ENCODE measurements at places on chromosomes 6 and 20. TPM values are rescaled to one million over a fixed set of nuclear protein-coding genes. Genes with fewer than 3 reads are reported as not detected.

- H3K4me3 ChIP-seq, result no peak overlapping the region
- H3K4me1 ChIP-seq, result peaks cover 3% of the 10 kb centered on the region
- no peaks in the 10 kb centered on the region for H3K27me3 ChIP-seq
- peak; percentile 61 for DNase-seq
- H3K36me3 ChIP-seq, result peaks cover 94% of the 10 kb centered on the region
- H3K27ac ChIP-seq, result peak overlapping the region; percentile 92
Observed at GRCh38 chr20:62907384-62908317, 18.7 kb downstream of the DIDO1 start.

GRCh38 chr6:42030585-42031506, 19.5 kb upstream of the TAF8 start:
- no peaks in the 10 kb centered on the region for H3K36me3 ChIP-seq
- H3K4me3 ChIP-seq, result no peak overlapping the region
- H3K27me3 ChIP-seq, result peaks cover 5% of the 10 kb centered on the region
- DNase-seq, result peak; percentile 24
- peaks cover 12% of the 10 kb centered on the region for H3K4me1 ChIP-seq
- H3K27ac ChIP-seq, result no peak overlapping the region

- 0 out of 2 replicates have a peak, but pooled peaks cover 7% of the 10 kb centered on the region for H3K4me1 ChIP-seq
- no peak overlapping the region for H3K4me3 ChIP-seq
Observed at GRCh38 chr20:14526891-14527290, 189.5 kb upstream of the FLRT3 start.

GRCh38 chr6:162963861-162964260, 236.1 kb downstream of the PACRG start:
- no peaks in the 10 kb centered on the region for H3K4me1 ChIP-seq
- H3K36me3 ChIP-seq, result peaks cover 9% of the 10 kb centered on the region
- no peak overlapping the region for H3K4me3 ChIP-seq
- no peak overlapping the region for H3K27ac ChIP-seq
- H3K27me3 ChIP-seq, result no peaks in the 10 kb centered on the region

- peaks cover 22% of the 10 kb centered on the region for H3K4me1 ChIP-seq
- peaks cover 3% of the 10 kb centered on the region for H3K27me3 ChIP-seq
Observed at GRCh38 chr6:32198866-32199265, 6.4 kb upstream of the GPSM3 start.

GRCh38 chr20:10662661-10663458, 10.9 kb downstream of the JAG1 start:
- H3K4me1 ChIP-seq, result peaks cover 97% of the 10 kb centered on the region
- peaks cover 66% of the 10 kb centered on the region for H3K36me3 ChIP-seq
- no peaks in the 10 kb centered on the region for H3K27me3 ChIP-seq
- peak overlapping the region; percentile 98 for H3K27ac ChIP-seq
- no peak for DNase-seq

DNA sequence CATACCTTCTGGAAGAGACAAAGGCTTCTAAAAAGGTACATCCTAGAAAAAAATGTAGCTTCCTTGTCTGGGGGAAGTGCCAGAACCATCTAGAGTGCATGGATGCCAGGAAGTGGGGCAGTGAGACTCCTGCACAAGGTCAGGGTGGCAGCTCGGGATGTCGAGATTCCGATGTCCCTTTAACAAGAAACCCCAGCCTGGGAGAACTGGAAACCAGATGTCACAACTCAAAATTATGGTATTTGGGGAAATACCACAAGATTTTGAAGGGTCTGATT, 168.4 kb downstream of the ZDHHC14 start:
- no peak for DNase-seq
- H3K27me3 ChIP-seq, result no peaks in the 10 kb centered on the region
- peaks cover 65% of the 10 kb centered on the region for H3K4me1 ChIP-seq
- H3K36me3 ChIP-seq, result peaks cover 24% of the 10 kb centered on the region

- no peaks in the 10 kb centered on the region for H3K27me3 ChIP-seq
- H3K4me3 ChIP-seq, result no peak overlapping the region
- H3K36me3 ChIP-seq, result peaks cover 2% of the 10 kb centered on the region
- no peak for DNase-seq
Observed at GRCh38 chr6:168650671-168651111, 209.7 kb downstream of the SMOC2 start.

DNA sequence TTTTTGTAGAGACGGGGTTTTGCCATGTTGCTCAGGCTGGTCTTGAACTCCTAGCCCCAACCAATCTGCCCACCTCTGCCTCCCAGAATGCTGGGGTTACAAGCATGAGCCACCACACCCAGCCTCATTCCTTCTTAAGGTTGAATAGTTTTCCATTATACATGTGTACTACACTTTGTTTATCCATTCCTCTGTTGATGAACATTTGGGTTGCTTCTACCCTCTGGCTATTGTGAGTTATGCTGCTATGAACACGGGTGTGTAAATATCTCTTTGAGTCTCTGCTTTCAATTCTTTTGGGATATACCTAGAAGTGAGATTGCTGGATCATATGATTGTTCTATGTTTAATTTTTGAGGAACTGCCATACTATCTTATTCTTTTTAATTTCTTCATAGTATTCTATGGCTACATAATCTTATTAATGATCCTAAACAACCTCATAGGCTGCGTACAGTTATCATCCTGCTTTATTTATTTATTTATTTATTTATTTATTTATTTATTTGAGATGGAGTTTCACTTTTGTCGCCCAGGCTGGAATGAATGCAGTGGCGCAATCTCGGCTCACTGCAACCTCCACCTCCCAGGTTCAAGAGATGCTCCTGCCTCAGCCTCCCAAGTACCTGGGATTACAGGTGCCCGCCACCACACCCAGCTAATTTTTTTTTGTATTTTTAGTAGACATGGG, 49.2 kb upstream of the TLDC2 start:
- no peak overlapping the region for H3K27ac ChIP-seq
- H3K36me3 ChIP-seq, result peaks cover 24% of the 10 kb centered on the region
- H3K4me3 ChIP-seq, result no peak overlapping the region

DNA sequence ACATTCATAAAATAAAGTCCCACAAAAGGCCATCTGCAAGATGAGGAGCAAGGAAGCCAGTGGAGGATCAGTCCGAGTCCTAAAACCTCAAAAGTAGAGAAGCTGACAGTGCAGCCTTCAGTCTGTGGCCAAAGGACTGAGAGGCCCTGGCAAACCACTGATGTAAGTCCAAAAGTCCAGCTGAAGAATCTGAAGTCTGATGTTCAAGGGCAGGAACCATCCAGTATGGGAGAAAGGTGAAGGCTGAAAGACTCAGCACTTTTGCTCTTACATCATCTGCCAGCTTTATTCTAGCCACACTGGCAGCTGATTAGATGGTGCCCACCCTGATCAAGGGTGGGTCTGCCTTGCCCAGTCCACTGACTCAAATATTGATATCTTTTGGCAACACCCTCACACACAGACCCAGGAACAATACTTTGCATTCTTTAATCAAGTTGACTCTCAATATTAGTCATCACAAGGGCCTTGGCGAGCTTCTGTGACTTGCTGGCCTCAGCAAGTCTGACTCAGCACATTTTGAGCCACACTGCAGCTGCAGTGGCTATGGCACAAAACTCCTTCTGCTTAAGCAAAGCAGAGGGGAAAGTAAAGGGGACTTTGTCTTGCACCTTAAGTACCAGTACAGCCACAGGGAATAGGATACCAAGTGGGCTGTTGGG, 1370.3 kb upstream of the CITED2 start:
- no peak overlapping the region for H3K27ac ChIP-seq
- H3K4me1 ChIP-seq, result peaks cover 5% of the 10 kb centered on the region
- no peak for DNase-seq
- peaks cover 50% of the 10 kb centered on the region for H3K36me3 ChIP-seq
- H3K27me3 ChIP-seq, result peaks cover 3% of the 10 kb centered on the region

DNA sequence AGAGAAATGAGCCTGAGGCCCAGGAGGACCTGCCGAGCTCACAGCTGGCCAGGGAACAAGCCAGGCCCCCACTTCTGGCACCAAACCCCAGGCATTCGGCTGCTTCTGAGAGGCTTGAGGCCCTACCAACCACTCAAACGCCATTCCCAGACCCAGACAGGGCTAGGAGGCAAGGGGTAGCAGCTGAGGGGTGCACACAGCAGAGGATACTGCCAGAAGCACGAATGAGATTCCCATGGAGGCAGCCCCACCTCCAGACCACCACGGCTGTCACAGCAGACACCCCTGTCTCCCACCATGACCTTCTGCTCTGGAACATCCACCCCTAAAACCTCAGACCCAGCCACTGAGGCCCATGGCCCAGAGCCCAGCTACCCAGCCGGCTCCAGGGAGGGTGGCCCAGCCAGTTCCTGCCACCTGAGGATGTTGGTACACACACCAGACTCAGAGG, 36.1 kb downstream of the NTSR1 start:
- H3K4me3 ChIP-seq, result no peak overlapping the region
- H3K4me1 ChIP-seq, result peaks cover 5% of the 10 kb centered on the region
- no peak overlapping the region for H3K27ac ChIP-seq
- DNase-seq, result no peak

- no peak for DNase-seq
- no peaks in the 10 kb centered on the region for H3K27me3 ChIP-seq
- no peak overlapping the region for H3K27ac ChIP-seq
- peaks cover 13% of the 10 kb centered on the region for H3K4me1 ChIP-seq
- H3K36me3 ChIP-seq, result no peaks in the 10 kb centered on the region
Observed at GRCh38 chr6:105430685-105431084, 27.8 kb upstream of the PREP start.

- H3K27ac ChIP-seq, result no peak overlapping the region
- peak; percentile 71 for DNase-seq
- no peak overlapping the region for H3K4me3 ChIP-seq
- H3K36me3 ChIP-seq, result no peaks in the 10 kb centered on the region
- no peaks in the 10 kb centered on the region for H3K27me3 ChIP-seq
- peaks cover 23% of the 10 kb centered on the region for H3K4me1 ChIP-seq
Observed at GRCh38 chr6:25223490-25223991, 55.6 kb upstream of the CARMIL1 start.

GRCh38 chr6:46410334-46410953, 80.8 kb downstream of the RCAN2 start:
- no peak overlapping the region for H3K4me3 ChIP-seq
- no peaks in the 10 kb centered on the region for H3K36me3 ChIP-seq
- H3K27me3 ChIP-seq, result no peaks in the 10 kb centered on the region
- DNase-seq, result no peak

DNA sequence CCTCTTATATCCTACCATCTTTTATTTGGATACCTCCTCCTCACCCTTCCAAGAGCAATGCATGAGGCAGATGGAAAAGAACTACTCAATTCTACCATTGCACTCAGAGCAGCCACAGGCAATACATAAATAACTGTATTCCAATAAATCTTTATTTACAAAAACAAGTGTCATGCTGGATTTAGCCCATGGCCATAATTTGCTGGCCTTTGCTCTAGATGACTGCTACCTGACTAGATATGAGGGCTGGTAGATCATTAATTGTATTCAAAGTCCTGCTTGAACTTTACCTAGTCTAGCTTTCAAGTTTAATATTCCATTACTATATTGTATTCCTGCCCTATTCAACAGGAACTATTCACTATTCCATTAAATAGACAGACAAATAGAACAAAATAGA, 37.1 kb downstream of the AFG1L start:
- H3K4me3 ChIP-seq, result no peak overlapping the region
- no peaks in the 10 kb centered on the region for H3K27me3 ChIP-seq
- no peaks in the 10 kb centered on the region for H3K36me3 ChIP-seq
- H3K4me1 ChIP-seq, result no peaks in the 10 kb centered on the region
- no peak overlapping the region for H3K27ac ChIP-seq
- no peak for DNase-seq

GRCh38 chr6:120869397-120869796, 464.9 kb downstream of the TBC1D32 start:
- H3K4me1 ChIP-seq, result no peaks in the 10 kb centered on the region
- no peak overlapping the region for H3K27ac ChIP-seq
- H3K4me3 ChIP-seq, result no peak overlapping the region
- no peaks in the 10 kb centered on the region for H3K36me3 ChIP-seq

- DNase-seq, result peak; percentile 15
- no peak overlapping the region for H3K27ac ChIP-seq
- H3K4me3 ChIP-seq, result no peak overlapping the region
Observed at GRCh38 chr6:165231581-165232561, 77.5 kb downstream of the C6orf118 start.

DNA sequence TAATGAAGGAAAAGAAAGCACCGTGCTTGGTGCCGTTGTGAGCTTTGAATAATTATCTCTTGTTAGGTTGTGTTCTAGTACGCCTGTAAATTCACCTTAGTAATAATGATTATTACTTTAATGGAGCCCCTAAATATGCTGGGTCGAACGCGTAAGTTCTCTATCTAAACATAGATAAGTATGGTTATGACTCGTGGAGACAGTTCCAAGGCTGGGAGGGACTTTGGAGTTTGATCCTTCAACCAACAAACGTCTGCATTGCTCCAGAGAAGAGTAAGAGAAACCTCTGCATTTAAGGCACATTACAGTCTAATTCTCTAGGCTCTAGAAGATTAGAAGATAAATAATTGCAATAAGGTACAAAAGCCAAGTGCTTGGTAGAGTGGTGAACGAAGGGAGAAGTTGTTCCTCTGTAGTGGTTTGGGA, 514 bp downstream of the ACOT13 start:
- peak overlapping the region; percentile 100 for H3K27ac ChIP-seq
- peaks cover 25% of the 10 kb centered on the region for H3K4me1 ChIP-seq
- no peak for DNase-seq
- peaks cover 6% of the 10 kb centered on the region for H3K27me3 ChIP-seq
- peaks cover 70% of the 10 kb centered on the region for H3K36me3 ChIP-seq
- H3K4me3 ChIP-seq, result peak overlapping the region; percentile 85

- no peak overlapping the region for H3K27ac ChIP-seq
- no peak for DNase-seq
- no peak overlapping the region for H3K4me3 ChIP-seq
- H3K36me3 ChIP-seq, result no peaks in the 10 kb centered on the region
- H3K4me1 ChIP-seq, result peaks cover 3% of the 10 kb centered on the region
Observed at GRCh38 chr20:50026746-50027575, 44.2 kb downstream of the SNAI1 start.

GRCh38 chr6:142839686-142840040, 105.3 kb downstream of the HIVEP2 start:
- no peak for DNase-seq
- no peaks in the 10 kb centered on the region for H3K36me3 ChIP-seq
- H3K27me3 ChIP-seq, result no peaks in the 10 kb centered on the region
- no peak overlapping the region for H3K4me3 ChIP-seq
- H3K27ac ChIP-seq, result peak overlapping the region; percentile 64

Gene PHACTR1
- total RNA-seq, result 15.5 TPM

Gene HINT3
- total RNA-seq, result 9.9 TPM

Gene MCCD1
- total RNA-seq, result not detected

Gene MCM3
- total RNA-seq, result 253 TPM

Gene SPATS1
- total RNA-seq, result not detected

Gene SAPCD1
- total RNA-seq, result 13.7 TPM

Gene MICA
- total RNA-seq, result 12.9 TPM

Gene MYL9
- total RNA-seq, result 57.7 TPM

Gene RNF39
- 4.5 TPM for total RNA-seq

Gene TINAG
- total RNA-seq, result not detected
